ENCODE measurements at places on chromosomes 13 and 19.

DNA sequence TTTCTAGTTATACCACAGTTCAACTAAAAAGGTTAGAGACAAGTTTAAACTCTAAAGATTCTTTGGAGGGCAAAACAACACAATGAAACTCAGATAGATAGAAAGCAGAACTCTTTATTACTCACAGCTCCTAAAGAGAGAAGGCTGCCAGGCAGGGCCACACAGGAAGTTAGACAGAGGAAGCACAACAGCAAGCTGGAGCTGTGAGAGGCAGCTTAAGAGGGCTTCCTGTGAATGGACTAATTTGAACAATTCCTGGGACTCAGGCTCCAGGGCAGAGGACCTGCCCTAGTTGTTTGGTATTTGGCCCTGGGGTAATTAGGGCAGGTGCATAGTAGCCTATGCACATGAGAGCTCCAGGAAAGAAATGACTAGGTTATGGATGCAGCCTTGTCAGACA is 803.6 kb downstream of the DIAPH3 start:
- no peak overlapping the region for H3K27ac ChIP-seq
- H3K4me3 ChIP-seq = no peak overlapping the region
- no peaks in the 10 kb centered on the region for H3K4me1 ChIP-seq
- no peak for DNase-seq

DNA sequence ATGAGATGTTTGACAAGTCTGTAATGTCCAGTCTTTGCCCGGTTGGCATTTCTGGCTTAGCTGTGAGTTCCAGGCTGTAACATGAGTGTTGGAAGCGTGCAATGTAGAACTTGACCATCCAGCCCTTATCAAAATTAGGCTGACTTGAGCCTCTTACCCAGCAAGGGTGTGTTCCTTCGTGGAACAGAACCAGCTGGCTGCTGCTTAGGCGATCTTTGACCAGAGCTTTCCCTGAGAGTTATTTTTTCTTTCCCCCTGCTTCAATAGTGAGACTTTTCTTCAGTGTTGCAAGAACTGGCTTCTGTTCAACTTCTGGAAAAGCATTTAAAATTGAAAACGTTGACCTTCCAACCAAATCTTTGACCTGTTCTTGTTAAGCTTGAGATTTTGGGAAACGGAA is 6.5 kb downstream of the TNFSF13B start:
- no peak for DNase-seq
- H3K27me3 ChIP-seq = no peaks in the 10 kb centered on the region
- H3K4me1 ChIP-seq = no peaks in the 10 kb centered on the region

DNA sequence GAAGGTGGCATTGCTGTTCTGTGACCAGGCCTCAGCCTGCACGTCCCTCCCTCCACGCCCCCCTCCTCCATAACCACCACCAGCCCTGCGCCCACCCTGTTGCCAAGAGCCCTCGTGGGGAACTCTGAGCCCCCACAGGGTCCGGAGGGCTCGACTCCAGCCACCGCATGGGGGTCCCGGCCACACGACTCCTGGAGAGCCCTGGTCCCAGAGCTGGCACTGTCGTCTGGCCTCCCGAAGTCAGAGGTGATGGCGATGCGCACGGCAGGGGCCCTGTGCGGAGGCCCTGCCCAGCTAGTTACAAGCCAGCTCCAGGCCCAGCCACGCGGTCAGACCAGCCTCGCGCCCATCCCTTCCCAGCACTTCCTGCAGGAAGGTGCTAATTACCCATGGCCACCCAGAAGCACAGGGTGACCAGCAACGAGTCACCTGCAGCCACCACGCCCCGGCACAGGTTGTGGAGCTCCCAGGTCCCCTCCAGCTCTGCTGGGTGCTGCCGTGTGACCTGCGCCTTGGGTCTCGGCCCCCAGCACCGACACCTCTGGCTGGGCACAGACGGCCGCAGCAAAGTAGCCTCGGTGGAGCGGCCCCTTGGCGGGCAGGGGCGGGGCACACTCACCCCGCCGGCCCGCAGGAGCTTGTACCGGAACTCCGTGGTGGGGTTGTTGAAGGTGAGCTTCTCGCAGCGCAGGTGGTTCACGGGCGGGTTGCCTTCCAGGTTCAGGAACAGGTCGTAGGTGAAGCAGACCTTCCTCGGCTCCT is 49.6 kb downstream of the MLLT1 start:
- H3K27ac ChIP-seq = no peak overlapping the region
- no peaks in the 10 kb centered on the region for H3K36me3 ChIP-seq
- no peaks in the 10 kb centered on the region for H3K27me3 ChIP-seq
- H3K4me1 ChIP-seq = no peaks in the 10 kb centered on the region

DNA sequence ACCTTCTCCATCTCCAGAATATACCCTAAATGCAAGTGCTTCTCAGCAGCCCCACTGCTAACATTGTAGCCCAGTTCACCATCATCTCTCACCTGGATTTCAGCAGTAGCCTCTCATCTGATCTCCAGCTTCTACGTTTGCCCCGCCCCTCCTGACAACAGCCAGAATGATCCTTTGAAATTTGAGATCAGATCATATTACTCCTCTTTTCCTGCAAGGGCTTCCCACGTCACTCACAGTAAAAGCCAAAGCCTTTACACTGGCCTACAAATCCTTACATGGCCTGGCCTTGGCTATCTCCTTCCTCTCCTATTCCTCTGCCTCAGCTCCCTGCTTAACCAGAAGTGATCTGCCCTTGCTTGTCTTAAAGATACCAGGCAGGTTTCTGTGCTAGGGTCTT is 94.3 kb upstream of the NBEA start:
- no peaks in the 10 kb centered on the region for H3K4me1 ChIP-seq
- no peaks in the 10 kb centered on the region for H3K27me3 ChIP-seq
- no peak overlapping the region for H3K27ac ChIP-seq
- no peak overlapping the region for H3K4me3 ChIP-seq
- H3K36me3 ChIP-seq = no peaks in the 10 kb centered on the region

- H3K27ac ChIP-seq = no peak within 1 kb of the TSS
- DNase-seq = no peak
- no peaks in the 10 kb centered on the region for H3K36me3 ChIP-seq
- no peaks in the 10 kb centered on the region for H3K4me1 ChIP-seq
These were observed at the start of gene KLHL1 for GRCh38 chr13:70108356-70109105. Gene KLHL1, minus strand, starts transcription at chr13:70108452. Its CDS starts 753 bp downstream, at chr13:70107699.

- H3K27me3 ChIP-seq = no peaks in the 10 kb centered on the region
- no peaks in the 10 kb centered on the region for H3K4me1 ChIP-seq
- H3K36me3 ChIP-seq = no peaks in the 10 kb centered on the region
- H3K4me3 ChIP-seq = no peak overlapping the region
- no peak overlapping the region for H3K27ac ChIP-seq
These were observed 58.6 kb upstream of the WDFY2 start for GRCh38 chr13:51525567-51526167.

- no peaks in the 10 kb centered on the region for H3K36me3 ChIP-seq
- no peaks in the 10 kb centered on the region for H3K27me3 ChIP-seq
- H3K4me1 ChIP-seq = no peaks in the 10 kb centered on the region
- H3K4me3 ChIP-seq = no peak overlapping the region
These were observed 16.7 kb downstream of the FAM216B start for GRCh38 chr13:42798118-42798517.

- H3K27me3 ChIP-seq = no peaks in the 10 kb centered on the region
- no peak overlapping the region for H3K27ac ChIP-seq
- H3K4me3 ChIP-seq = no peak overlapping the region
- DNase-seq = no peak
- H3K36me3 ChIP-seq = no peaks in the 10 kb centered on the region
- H3K4me1 ChIP-seq = no peaks in the 10 kb centered on the region
These were observed 717.9 kb downstream of the DIAPH3 start for GRCh38 chr13:59445812-59446211.

DNA sequence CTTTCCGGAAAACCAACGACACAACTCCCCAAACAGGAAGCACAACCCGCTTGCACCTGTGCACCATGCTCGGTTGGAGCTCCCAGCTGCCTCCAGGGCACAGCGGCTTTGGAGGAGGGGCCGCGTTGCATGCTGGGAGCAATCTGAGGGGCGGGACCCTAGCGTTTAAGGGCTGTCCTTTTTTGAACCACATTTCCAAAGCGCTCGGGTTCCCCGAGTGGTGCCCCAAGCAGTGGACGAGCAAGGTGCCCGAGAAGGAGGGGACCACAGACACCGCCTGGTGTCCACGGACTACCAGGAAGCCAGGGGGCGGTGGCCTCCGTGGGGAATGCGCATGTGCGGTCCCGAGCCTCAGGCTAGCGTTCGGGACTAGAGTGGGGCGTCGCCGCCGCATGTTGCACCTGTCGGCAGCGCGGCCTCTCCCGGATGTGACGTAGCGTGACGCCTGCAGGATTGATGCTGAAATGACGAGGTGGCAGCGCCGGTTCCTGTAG is 11.9 kb upstream of the ZNF57 start:
- H3K27ac ChIP-seq = no peak overlapping the region
- peaks cover 77% of the 10 kb centered on the region for H3K27me3 ChIP-seq
- H3K36me3 ChIP-seq = no peaks in the 10 kb centered on the region
- no peak for DNase-seq
- no peak overlapping the region for H3K4me3 ChIP-seq

DNA sequence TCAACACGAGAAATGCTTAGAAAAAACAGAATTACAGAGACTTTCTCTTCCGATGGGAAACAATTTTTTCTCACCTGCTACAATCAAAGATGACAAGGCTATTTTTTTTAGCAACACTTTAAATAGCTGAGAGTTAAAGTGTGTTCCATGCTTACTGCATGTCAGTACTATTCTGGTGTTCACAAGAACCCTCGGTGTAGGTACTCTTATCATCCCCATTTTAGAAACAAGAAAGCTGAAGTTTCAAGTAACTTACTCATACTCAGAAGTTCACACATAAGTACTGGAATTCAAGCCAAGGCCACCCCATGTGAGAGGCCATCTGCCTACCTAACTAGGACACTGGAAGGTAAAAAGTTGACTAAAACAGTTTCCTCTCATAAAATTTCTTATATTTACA is 9.0 kb upstream of the TNFRSF19 start:
- no peak for DNase-seq
- no peak overlapping the region for H3K27ac ChIP-seq
- no peaks in the 10 kb centered on the region for H3K36me3 ChIP-seq
- no peaks in the 10 kb centered on the region for H3K4me1 ChIP-seq

DNA sequence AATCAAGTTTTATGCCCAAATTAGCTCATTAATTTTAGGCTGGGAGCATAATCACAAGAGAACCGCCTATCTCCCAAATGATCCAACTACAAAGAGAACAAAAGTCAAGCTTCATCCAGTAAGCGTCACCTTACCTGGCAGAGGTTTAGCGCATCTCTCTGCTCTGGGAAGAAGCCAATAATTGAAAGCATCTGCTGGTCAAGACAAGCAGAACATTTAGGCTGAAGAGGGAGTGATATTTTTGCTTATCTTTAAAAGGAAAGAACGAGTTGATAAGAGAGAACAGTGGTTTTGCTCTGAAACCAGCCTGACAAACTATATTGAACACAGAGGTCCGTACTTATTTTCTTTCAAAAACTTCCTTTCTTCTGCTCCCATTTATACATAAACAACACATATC is 242.1 kb downstream of the ENOX1 start:
- H3K36me3 ChIP-seq = no peaks in the 10 kb centered on the region
- H3K27me3 ChIP-seq = no peaks in the 10 kb centered on the region
- H3K4me1 ChIP-seq = peaks cover 4% of the 10 kb centered on the region
- no peak overlapping the region for H3K4me3 ChIP-seq

GRCh38 chr13:113605866-113606438 is 21.4 kb downstream of the TFDP1 start:
- H3K36me3 ChIP-seq = no peaks in the 10 kb centered on the region
- no peak overlapping the region for H3K27ac ChIP-seq
- no peaks in the 10 kb centered on the region for H3K4me1 ChIP-seq
- no peak for DNase-seq

DNA sequence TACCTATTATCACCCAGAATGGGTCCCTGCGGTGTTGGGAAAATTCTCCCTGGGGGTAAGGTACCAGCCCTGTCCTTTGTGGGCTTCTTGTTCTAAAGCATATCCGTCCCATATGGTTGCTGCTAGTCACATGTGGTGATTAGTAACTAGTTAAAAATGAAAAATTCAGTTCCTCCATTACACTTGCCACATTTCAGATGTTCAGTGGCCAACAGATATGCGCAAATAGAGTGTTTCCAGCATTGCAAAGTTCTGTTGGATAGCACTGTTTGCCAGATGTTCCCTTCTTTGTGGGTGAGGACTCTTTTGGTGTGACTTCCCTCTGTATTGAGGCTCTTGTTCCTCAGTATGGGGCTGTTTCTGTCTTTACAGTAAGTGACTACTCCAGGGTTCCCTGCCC is 3.8 kb downstream of the CNOT3 start:
- H3K4me1 ChIP-seq = peaks cover 5% of the 10 kb centered on the region
- no peak overlapping the region for H3K27ac ChIP-seq
- no peak overlapping the region for H3K4me3 ChIP-seq

DNA sequence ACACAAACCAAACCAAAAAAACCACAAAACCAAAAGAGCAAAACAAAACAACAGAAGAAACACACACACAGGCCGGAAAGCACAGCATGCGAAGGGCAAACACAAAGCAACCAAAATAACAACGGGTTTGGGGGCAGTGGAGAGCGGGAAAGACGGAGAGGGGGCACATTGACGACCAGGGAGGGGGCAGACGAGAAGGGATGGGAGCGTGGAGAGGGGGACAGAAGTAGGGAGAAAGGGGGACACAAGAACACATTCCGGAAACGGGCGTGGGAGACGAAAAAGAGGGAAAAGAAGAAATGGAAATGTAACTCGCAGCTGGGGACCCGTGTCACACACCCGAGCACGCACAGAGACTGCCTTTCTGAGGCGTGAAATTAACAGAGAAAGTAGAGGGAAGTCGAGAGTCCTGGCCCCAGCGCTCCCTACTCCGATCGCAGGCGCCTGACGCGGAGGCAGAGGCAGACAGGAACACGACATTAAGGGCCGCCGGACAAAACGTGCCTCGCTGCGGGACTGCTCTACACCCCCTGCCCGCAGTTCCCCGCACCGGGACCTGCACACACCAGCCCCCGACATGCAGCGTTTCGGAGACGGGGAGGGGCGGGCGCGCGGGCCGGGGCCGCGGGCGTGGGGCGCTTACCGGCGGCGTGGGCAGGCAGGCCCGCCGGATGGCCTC is 652 bp downstream of the POU4F1 start:
- no peaks in the 10 kb centered on the region for H3K27me3 ChIP-seq
- no peak overlapping the region for H3K27ac ChIP-seq
- peak overlapping the region; percentile 37 for H3K4me3 ChIP-seq
- H3K36me3 ChIP-seq = no peaks in the 10 kb centered on the region
- DNase-seq = peak; percentile 50

- no peak for DNase-seq
- no peaks in the 10 kb centered on the region for H3K4me1 ChIP-seq
- no peak overlapping the region for H3K4me3 ChIP-seq
- no peaks in the 10 kb centered on the region for H3K36me3 ChIP-seq
- H3K27ac ChIP-seq = no peak overlapping the region
These were observed 150.9 kb downstream of the RGCC start for GRCh38 chr13:41608111-41608838.

DNA sequence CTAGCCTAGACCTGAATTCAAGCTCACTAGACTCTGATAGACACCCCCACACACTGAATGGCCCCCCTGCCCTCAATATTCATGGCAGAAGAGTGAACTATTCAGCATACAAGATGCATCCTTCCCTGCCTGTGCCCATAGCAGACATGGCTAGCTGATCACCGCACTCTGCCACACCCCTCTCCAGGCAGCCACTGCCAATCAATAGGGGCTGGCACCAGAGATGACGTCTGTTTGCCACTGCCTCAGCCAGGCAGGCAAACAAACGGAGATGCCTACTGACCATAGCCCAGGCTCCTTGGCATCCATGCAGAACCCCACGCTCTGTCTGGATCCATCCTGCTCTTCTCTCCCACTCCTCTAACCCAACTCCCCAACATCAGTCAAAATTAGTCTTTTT is 13.8 kb upstream of the NPAS1 start:
- no peak for DNase-seq
- H3K4me3 ChIP-seq = no peak overlapping the region
- no peaks in the 10 kb centered on the region for H3K4me1 ChIP-seq
- H3K27me3 ChIP-seq = no peaks in the 10 kb centered on the region
- H3K36me3 ChIP-seq = no peaks in the 10 kb centered on the region
- H3K27ac ChIP-seq = no peak overlapping the region

Data from MM.1S (cell line).